ENCODE measurements at places on chromosomes 2 and 18.

GRCh38 chr2:3807853-3808252 lies 104.5 kb downstream of the DCDC2C start:
- DNase-seq = no peak

GRCh38 chr2:229539628-229540027 lies 174.7 kb downstream of the DNER start:
- DNase-seq = no peak

DNA sequence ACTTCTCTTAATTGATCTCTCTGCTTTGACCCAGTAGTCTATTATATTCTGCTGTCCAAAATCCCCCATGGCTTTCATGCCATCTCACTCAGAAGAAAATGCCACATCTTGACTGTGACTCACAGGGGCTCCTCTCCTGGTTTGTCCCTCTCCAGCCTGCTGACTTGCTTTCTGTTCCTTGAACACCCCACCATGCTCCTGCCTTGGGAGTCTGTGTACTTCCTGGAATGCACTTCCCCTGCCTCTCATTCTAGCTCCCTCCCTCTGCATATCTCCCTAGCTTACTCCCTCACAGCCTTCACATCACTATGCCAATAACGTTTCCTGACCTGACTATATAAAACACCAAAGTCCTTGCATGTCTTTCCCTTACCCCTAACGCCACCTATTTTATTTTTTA lies 167.2 kb downstream of the TRIB2 start:
- no peak for DNase-seq

DNA sequence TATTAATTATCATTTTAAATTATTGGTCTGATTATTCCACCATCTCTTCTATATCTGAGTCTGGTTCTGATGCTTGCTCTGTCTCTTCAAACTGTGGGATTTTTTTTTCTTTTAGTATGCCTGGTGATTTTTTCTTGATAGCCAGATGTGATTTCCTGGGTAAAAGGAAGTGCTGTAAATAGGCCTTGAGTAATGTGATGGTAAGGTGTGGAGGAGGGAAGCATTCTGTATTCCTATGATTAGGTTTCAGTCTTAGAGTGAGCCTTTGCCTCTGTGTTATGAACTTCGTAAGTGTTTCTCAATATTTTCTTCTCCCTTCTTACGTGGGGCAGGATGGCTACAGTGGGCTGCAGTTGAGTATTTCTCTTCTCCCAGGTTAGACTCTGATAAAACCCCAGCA lies 103.0 kb downstream of the EHBP1 start:
- DNase-seq = no peak

- DNase-seq = no peak
Observed at GRCh38 chr2:128354726-128355470, 36.2 kb upstream of the HS6ST1 start.

GRCh38 chr2:62300925-62301324 lies 105.0 kb downstream of the B3GNT2 start:
- no peak for DNase-seq

- no peak for DNase-seq
Observed at GRCh38 chr2:154439156-154439555, 259.3 kb upstream of the KCNJ3 start.

DNA sequence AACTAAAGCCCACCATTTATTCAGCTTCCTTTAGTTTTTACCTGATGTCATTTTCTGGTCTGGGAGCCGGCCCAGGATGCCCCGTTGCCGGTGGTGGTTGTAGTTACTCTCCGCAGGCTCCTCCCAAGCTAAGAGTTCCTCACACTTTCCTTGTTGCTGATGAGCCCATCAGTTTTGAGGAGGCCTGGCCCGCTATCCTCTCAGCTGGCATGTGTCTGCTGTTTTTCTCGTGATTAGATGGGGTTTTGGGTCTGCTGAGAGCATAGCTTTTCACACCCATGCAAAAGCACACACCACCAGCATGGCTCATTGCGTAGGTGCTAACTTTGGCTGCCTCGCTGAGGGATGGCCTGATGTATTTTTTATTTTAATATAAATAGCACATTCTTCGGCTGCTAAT lies 72.1 kb downstream of the PSMG2 start:
- no peak for DNase-seq

DNA sequence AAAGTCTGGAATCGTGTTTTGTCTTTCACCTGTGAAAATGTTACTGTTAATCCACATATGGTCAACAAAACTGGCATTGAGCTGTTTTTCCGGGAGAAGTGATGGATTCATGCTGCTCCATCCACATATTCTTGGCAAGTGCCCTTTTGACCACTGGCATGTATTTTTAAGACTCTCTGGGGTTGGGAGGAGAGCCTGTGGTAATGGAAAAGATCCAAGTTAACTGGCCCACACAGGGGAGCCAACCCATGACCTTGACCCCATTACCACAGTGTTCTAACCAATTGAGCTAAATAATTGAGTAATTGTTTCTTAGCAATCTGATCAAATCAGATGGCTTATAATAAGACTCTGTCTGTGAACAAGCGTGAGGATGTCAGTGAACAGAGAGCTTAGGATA lies 296.2 kb upstream of the NRP2 start:
- DNase-seq = no peak

GRCh38 chr2:240259924-240260529 lies 119.6 kb upstream of the OTOS start:
- no peak for DNase-seq

DNA sequence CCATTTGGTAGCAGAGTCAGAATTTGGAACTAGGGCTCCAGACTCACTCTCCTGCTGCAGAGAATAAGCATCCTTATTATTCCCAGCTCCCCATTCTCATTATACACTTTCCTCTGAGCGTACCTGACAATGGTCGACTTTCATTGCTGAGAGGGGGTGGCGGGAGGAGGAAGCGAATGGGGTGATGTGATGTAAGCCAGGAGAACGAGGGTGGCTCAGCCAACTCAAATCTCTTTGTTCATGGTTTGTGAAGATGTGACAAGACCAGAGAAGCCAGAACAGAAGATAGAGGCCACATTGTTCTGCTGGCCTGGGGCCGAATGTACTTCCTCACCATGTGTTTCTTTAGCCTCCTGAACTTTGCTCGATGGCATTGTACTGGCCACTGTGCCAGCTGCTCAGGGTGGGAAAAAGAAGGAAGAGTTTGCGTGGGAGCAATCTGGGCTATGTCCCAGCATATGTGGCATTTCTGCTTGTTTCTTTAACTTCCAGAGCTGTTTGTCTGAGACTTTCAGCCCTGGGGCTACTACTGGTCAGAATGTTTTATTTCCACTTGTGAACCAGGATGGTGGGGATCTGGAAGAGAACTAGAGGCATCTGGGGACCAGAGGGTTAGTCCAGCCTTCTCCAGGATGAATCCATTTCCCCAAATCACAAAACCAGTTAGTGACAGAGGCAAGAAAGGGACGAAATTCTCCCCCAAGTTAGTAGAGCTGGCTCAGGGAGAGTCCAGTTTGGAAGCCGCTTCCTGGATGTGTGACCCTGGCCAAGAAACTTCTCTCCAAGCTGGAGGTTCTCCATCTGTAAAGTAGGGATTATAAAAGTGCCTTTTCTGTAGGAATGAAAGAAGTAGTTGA lies 62.6 kb downstream of the MOGAT1 start:
- no peak for DNase-seq
